ENCODE measurements at places on chromosomes 6 and 20.

- no peak for DNase-seq
Observed at GRCh38 chr20:37880726-37881591, 22.0 kb upstream of the VSTM2L start.

- no peak for DNase-seq
Observed at GRCh38 chr20:35503841-35504561, 25.5 kb downstream of the C20orf173 start.

DNA sequence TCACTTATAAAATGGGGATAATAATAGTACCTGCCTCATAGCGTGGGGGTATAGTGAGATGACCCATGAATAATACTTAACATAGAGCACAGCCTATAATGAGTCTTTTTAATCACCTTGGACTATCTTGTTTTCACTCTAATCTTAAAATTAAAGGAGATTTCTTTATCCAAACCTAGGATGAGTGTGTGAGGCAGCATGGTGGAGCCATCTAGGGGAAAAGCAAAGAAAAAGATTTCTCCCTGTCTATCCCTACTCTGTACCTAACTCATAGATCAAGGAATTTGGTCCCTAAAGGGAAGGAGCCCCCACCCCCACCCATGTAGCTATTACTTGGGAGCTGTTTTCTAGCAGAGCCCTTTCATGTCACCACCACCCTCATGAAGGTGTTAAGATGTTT, 45.2 kb upstream of the PAK5 start:
- no peak for DNase-seq

DNA sequence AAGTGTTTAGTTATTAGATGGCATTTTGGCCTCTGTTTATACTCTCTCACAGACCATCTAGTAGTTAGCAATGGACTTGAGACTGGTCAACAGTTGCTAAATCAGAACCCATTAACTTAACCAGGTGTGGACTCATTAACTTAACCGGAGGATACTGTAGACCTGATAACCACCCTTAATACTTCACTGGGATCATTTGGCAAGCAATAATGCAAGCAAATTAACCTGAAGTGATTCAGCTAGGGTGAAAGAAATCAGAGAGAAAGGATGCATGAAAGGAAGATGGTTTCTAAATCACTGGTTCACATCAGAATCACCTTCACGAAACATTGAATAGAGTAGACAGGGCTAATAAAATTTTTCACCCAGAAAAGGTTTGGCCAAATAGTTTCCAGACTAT, 73.3 kb downstream of the TMEM244 start:
- no peak for DNase-seq

GRCh38 chr20:21048841-21049273, 57.3 kb downstream of the LINC00237 start:
- DNase-seq = no peak

- DNase-seq = no peak
Observed at GRCh38 chr6:21824431-21825177, 231.1 kb downstream of the SOX4 start.

DNA sequence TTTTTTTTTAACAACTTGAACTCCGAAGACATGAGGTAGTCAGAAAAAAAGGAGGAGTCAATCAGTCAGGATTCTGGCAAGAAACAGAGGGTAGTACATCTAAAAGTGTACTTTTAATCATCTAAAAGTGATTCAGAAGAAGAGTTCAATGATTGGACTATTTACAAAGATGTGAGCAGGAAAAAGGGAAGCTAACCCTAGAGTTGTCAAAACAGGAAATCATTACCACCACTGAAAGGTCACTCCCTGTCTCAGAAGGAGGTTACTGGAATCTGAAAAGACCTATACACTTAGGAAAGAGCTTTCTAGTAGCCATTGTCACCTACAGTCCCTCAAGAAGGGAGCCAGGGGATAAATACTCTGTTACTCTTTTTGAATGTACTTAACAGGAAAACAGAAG, 16.7 kb upstream of the LMBRD1 start:
- no peak for DNase-seq

- DNase-seq = no peak
Observed at GRCh38 chr6:166603043-166603690, 16.7 kb upstream of the RAMACL start.

DNA sequence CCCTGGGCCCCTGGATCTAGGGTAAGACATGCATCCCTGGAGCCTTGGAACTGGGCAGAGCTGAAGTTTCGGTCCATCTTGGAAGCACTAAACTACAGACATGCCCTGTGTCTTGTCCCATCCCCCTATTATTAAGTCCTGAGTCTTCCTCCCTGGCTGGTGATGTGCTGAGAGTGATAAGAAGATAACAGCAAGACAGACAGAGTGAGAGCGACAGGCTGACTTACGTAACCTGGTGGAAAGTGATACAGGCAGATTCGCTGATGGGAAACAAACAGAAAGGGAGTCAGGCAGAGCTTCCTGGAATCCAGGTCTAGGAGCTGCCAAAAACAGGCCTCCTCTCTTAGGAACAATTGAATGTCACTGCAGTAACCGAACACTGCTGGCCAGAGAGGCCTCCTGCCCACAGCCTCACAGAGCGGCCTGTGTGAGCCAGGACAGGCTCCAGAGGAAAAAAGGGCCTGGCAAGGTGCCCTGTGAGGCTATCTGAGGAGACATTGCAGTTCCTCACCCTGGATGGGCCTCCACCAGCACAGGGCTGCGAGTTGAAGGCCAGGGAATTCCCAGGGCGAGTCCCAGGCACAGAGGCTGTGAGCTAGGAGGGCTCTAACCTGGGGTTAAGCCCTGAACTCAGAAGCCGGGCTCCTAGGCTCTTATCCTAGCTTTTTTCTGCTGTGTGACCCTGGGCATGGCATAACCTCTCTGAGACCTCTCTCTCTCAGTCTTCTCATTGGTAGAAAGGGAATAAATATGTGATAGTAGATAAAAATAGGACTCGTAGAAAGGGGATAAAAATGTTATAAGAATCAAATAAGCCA, 34.2 kb upstream of the B4GALT5 start:
- DNase-seq = peak; percentile 47

DNA sequence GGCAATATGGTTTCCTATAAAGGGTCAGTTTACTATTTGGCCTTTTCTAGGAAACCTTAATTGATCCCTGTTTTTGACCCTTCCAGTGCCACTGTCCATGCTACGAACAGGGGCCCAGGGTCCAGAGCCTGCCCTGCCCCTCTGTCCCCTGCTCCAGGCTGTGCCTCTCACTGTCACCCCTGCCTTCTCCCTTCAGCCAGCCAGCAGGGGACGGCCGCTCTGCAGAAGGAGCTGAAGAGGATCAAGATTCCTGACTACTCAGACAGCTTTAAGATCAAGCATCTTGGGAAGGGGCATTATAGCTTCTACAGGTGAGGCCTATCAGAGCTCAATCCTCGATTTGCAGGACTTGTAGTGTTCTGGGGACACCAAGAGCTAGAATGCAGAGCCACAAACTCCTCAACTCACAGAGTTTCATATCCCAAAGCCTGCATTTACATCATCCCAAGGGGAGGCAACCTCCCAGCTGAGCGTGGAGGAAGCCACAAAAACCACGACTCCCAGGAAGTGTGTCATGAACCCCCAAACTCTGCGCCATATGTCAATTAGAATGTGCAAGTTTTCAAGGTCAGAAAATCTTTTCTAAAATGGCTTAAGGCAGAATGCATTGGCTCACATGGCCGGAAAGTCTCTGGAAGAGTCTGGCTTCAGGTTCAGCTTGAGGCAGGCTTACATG, 3.6 kb downstream of the BPI start:
- DNase-seq = no peak

DNA sequence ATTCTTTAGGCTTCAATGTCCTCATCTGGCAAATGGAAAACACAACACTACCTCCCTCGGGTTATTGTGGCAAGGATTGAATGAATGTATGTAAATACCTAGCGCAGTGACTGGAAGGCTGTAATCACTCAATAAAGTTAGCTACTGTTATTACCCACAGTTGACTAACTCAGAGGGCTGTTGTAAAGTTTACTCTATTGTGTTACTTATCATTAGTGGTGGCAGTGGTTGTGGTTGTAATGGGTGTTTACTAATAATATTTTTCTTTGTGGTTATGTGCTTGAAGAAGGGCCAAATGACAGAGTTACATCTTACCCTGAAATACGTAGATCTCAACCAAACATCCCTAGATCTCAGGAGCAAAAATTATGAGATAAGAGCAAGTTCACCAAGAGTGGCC, 42.0 kb upstream of the PXDC1 start:
- DNase-seq = no peak

DNA sequence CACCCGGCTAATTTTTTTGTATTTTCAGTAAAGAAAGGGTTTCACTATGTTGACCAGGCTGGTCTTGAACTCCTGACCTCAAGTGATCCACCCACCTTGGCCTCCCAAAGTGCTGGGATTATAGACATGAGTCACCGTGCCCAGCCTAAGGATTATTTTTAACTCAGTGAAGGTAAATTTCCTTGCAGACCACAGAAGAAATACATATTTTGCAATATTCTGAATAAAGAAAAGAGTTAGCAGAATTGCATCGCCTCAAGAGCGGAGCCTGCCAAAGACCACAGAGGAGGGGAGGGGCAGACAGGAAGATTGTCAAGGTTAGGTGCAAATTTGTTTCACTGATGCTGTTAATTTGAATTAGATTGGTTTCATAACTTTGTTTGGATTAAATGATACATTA, 47.4 kb downstream of the SOD2 start:
- no peak for DNase-seq

GRCh38 chr6:95244751-95245150, 332.6 kb upstream of the MANEA start:
- DNase-seq = no peak

Data from frontal cortex (tissue), 4 donors.